ENCODE measurements at places on chromosomes 7 and 10.

DNA sequence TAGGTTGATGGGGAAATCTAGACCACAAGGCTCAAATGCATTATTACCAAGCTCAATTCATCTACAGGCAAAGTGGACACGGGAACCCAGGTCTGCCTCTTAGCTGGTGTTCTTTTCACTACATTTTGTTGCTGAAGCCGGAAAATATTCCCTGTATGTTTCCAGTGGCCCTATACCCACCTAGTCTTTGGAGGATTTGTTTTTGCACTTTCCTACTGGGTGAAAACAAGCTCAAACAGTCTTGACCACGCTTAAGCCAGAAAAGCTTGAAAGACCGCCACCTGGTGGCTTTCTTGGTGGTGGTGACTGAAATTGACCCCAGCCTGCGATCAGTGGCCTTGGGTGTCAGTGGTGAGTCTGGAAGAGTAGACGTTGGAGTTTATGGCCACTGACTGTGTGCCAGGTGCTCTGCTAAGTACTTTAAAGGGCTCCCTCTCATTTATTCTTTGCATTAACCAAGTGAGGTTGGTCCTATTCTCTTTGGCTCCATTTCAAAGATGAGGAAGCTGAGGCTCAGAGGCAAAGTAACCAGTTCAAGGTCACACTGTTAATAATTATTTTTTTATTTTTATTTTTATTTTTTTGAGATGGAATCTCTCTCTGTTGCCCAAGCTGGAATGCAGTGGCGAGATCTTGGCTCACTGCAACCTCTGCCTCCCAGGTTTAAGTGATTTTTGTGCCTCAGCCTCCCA, 11.1 kb upstream of the CRTAC1 start:
- DNase-seq: peak; percentile 42

GRCh38 chr10:50511492-50512213, 112.1 kb downstream of the SGMS1 start:
- DNase-seq: peak; percentile 9

- DNase-seq: no peak
Measured at GRCh38 chr7:31487476-31487875, 26.4 kb upstream of the ITPRID1 start.

DNA sequence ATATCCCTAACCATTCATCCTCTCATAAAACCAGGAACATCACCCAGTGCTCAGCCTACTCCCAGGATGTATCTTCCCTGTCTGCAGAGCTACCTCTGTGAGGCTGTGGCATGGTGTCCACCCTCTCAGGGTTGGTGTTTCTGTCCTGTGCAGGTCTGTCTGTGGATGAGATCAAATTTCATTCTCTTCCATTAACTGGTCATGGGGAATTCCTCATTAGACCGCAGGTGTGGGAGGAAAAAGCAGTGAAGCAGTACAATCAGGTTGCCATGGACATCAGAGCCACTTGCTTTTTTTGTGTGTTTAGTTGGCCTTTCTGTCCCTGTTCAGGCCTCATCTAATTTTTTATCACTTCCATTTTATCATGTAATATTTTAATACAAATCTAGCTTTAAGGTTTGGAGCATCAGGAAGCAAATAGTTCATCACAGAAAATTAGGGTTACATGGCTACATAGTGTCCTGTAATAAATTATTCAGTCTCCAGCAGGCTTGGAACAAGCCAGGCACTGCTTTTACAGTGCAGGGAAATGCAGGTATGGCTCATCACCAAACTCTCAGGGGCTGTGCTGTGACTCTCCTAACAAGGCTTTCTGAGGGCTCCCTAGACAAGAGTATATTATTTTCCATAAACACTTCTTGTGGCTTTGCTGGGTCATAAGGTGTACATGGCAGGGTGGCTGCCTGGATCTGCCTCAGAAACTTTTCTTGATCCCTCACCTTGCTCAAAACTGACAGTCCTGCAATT, 594.9 kb upstream of the IGFBP3 start:
- no peak for DNase-seq

- DNase-seq: peak; percentile 88
Measured at GRCh38 chr10:97869091-97870042, 19.7 kb downstream of the GOLGA7B start.

DNA sequence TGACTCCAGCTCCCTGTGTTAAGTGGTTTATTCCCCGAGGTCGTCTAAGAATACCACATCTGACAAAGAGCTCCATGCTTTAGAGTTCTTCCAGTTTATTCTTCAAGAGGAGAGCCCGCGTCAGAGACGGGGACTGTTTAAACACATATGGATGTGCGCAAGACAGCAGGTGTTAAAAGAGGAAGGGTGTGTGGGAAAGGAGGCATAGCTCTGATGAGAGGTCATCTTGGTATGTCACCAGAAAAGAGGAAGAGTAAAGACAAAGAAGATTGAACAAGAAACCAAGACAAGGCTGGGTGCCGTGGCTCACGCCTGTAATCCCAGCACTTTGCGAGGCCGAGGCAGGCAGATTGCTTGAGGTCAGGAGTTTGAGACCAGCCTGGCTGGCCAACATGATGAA, 258.7 kb downstream of the CCDC3 start:
- DNase-seq: no peak

GRCh38 chr7:131285556-131285955, 42.1 kb upstream of the MKLN1 start:
- DNase-seq: peak; percentile 47

- peak; percentile 79 for DNase-seq
Measured at GRCh38 chr7:29102558-29103151, 43.7 kb downstream of the CPVL start.

DNA sequence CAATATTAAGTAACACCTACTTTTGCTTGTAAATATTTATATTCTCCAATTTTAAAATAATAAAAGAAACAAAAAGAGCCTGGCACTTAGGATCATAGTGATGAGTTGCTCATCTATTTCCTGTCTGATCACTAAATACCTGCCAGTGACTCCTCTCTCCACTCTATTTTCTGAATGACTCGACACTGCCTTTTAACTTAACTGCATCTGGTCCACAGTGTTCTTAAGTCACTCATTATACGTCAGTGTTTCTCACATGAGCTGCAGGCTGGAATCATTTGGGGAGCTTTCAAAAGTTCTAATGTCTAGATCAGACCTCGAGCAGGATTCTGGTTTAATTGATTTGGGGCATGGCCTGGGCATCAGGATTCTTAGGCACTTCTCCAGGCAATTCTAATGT, 78.0 kb upstream of the AGBL3 start:
- DNase-seq: peak; percentile 39

DNA sequence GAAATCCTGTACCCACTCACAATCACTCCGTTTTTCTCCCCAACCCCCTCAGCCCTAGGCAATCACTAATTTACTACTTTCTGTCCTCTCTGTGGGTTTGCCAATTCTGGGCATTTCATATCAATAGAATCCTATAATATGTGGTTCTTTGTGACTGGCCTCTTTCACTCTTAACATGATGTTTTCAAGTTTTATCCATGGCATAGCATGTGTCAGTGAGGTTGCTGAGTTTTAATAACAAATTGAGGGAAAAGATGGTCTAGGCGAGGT, 11.9 kb downstream of the PLAU start:
- DNase-seq: no peak

- DNase-seq: no peak
Measured at GRCh38 chr7:71208881-71209280, 76.9 kb downstream of the GALNT17 start.

DNA sequence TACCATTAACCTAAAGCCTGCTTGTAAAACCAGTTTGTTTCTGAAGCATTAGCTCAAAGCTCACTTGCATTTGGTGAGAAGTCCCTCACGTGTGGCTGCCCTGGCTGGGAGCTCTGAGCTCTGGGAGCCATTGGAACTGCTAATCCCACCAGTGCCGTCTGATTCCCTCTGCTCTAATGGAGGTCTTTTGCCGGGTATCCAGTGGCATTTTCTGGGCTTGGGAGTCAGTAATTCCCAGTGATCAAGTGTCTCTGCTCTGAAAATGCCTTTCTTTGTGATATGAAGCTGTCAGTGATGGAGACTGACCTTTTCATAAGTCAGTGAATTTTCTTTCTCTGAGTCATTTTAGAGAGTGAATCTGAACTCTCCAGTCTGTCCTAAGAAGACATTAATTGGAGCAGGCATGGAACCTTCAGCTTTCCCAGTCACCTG, 36.9 kb upstream of the FAM20C start:
- peak; percentile 35 for DNase-seq

DNA sequence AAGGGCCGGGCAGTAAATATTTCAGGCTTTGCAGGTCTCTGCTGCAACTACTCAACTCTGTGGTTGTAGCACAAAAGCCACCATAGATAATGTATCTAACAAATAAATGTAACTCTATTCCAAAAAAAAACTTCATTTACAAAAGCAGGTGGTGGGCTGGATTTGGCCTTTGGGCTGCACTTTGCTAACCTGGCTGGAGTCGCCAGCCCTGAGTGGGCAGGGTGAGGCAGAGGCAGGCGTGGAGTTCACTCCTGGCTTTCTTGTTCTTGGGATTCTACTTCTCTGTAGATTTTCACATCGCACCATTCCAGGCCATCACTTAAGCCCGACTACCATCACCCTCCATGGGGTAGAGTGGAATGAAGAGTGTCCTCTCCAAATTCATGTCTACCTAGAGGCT, 367.6 kb upstream of the MGMT start:
- no peak for DNase-seq

DNA sequence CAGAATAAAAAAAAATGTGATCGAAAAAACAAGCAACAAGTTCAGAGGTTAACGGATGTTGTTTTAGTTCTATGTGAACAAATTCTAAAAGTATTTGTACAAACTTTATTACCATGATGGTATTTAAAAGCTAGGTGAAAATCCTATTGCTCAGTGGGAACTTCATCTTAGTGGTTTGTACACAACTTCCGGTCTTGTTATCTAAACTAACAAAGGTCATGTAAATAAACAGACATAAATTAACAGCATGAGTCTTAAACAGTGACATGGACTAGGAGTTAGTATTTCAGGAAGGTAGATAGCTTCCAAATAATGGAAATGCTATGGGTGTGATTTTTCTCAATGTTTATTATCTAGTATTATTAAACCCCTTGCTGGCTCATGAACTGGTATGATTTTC, 83.8 kb downstream of the SPAG6 start:
- no peak for DNase-seq

DNA sequence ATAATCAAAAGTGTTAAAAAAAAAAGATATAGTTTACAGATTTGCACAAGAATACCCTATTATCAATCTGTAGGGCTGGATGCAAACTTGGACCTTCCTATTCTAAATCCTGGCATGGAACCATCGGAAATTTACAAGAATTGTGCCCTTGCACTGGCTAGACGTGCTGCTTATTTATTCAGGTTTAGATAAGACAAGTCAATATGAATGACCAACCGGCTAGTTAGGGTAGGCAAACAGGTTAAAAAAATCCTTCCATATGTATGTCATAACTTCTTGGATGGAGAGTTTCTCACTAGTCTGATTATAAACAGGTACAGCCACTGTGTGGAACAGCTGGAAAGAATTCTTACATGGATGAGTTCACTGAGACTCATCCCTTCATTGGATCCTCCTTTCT, 41.4 kb downstream of the PKD1L1 start:
- DNase-seq: no peak

GRCh38 chr10:117350909-117351308, 24.3 kb downstream of the PDZD8 start:
- DNase-seq: no peak

DNA sequence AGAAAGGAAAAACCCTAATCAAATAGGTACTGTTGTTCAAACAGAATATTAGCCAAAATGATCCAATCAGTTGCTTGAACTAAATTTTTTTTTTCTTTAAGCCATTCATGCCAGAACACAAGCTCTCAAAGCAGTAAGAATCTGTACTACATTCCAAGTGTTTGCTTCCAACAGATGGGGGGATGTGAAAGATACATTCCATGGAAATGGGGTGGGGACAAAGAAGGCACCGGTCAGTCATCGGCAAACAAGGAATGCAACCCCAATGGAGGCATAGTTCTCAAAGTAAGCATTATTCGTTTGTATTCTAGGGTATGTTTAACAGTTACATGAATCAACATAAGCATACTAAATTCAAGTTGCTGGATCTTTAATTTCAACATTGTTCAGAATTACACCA, 32.5 kb downstream of the C10orf143 start:
- DNase-seq: no peak

DNA sequence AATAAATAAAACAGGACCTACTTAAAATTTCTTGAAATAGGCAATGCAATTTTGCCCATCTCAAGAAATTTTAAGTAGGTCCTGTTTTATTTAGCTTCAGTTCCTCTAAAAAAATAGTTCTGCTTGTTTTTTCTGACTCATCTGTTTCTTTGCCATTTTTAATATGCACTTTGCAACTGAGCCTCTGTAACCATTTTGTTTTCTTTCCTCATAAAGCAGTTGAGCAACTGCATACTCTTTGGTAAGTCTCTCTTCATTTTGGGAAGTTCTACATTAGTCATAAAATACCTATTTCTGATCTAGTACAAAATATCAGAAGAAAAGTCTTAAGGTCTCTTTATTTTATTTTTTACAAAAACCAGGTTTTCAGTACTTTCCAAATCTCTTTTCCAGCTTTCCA, 18.0 kb downstream of the TAS2R40 start:
- peak; percentile 78 for DNase-seq

GRCh38 chr10:119725828-119726675, at the start of gene INPP5F:
TSS of gene INPP5F (plus strand) at chr10:119726050. CDS start at chr10:119726263, 213 bp downstream.
- DNase-seq: peak; percentile 99

- peak; percentile 50 for DNase-seq
Measured at GRCh38 chr10:133307776-133308420, 774 bp downstream of the TUBGCP2 start.

- DNase-seq: peak; percentile 78
Measured at GRCh38 chr7:29988424-29989256, 961 bp downstream of the SCRN1 start.

DNA sequence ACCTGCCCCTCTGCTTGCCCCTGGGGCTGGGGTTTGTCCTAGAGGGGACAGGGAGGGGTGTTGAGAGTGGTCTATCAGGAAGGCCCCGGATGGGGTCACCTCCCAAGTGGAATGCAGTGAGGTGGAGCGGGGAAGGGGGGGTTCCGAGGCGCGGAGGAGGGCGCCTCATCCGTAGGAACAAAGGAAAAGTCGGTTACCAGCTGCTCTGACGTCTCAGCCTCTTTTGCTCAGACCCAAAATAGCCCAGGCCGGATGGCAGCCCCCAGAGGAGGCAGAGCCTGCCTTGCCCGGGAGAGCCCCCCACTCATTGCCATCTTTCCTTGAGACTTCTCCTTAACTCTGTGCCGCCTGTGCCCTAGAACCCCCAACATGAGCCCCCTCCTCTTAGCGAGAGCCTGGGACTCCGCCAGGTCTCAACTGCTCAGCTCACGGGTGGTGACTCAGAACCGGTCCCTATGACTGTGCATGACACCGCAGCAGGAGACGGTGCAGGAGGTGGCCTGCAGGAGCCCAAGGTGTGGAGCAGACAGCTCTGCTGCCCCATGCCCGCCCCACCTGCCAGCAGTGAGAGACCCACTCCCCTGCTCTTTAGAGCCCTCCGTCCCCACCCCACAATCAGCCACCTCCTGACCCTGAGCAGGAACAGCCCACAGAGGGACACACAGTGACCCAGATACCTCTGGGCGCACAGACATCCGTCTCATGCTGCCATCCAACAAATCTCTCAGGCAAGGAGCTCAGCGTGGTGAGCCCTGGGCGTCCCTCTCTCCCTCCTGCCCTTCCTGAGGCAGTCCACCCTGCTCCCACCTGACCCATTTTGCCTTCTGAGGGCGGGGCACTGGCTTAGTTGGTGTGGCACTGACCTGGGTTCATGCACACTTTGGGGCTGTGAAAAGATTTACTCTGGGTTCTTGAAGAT, 13.1 kb downstream of the STX1A start:
- no peak for DNase-seq

- DNase-seq: no peak
Measured at GRCh38 chr10:123635131-123635530, 31.0 kb upstream of the GPR26 start.

All from foreskin fibroblast (primary cell).